ENCODE measurements at places on chromosomes 1 and 21. TPM values are rescaled to one million over a fixed set of nuclear protein-coding genes. Genes with fewer than 3 reads are reported as not detected.

Gene CELA2B
- not detected for total RNA-seq

Gene KRTAP21-2
- total RNA-seq = not detected

Gene SASS6
- total RNA-seq = 5.0 TPM

Gene TMPRSS15
- total RNA-seq = not detected

Gene TNFRSF18
- 0.18 TPM for total RNA-seq

Gene PLPPR4
- not detected for total RNA-seq

Gene GLMP
- total RNA-seq = 38.7 TPM

DNA sequence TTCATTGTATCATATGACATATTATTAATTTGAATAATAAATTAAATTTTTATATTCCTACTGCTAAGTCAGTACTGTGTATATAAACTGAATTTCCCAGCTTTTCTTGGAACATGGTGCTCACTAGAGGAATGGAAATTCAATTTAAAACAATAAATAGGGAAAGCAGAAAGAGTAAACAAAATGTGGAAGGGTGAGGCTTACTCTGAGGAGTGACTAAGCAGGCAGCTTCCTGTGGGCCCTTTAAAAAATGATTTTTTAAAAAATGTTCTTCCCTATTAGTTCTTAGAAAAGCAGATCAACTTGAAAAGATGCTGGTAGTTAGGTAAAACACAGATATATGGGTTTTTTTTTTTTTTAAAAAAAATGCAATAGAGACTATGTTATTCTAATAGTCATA, 49.5 kb upstream of the S1PR1 start:
- no peak for DNase-seq

DNA sequence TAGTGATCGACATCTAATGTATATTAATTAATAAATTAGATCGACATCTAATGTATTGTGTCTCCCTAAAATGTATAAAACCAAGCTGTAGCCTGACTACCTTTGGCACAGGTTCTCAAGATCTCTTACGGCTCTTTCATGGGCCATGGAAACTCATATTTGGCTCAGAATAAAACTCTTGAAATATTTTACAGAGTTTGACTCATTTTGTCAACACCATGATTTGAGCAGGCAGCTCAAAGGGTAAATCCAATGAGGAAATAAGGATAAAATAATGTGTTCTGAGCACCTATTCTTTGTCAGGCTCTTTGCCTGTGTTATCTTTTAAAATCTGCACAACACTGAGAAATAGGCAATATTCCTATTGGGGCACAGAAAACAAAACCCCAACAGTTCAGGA, 223.4 kb upstream of the DUSP10 start:
- no peak for DNase-seq

DNA sequence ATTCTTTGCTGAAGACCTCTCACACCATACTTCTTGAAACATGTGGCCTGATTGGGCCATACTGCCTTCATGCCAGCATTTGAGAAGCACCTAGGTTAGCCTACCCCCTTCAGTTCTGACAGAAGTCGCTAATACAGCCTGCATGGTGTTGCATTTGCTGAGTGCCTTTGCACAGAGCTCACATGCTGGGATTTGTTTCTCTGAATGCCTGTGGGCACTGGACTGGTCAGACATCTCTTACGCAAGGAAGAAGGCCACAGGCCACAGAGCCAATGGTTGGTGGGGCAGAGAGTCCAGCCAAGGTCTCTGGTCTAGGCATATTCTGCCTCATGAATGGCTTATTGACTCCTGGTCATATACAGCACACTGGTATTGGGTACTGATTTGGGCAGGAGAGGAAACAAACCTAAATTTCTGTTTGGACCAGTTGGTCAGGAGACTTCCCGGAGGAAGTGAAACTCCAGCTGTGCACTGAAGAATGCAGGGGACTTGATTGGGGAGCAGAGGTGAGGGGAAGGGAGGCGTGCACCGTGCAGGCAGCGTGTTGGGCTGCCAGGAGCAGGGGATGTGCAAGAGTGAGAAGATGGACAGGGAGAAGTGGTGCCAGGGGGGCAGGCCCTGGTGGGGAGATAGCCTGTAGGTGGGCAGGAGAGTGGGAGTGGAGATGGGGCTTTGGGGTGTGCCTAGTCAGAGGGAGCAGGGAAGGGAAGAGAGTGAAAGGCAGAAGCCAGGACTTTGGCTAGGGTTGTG, 18.1 kb downstream of the URB2 start:
- no peak for DNase-seq

DNA sequence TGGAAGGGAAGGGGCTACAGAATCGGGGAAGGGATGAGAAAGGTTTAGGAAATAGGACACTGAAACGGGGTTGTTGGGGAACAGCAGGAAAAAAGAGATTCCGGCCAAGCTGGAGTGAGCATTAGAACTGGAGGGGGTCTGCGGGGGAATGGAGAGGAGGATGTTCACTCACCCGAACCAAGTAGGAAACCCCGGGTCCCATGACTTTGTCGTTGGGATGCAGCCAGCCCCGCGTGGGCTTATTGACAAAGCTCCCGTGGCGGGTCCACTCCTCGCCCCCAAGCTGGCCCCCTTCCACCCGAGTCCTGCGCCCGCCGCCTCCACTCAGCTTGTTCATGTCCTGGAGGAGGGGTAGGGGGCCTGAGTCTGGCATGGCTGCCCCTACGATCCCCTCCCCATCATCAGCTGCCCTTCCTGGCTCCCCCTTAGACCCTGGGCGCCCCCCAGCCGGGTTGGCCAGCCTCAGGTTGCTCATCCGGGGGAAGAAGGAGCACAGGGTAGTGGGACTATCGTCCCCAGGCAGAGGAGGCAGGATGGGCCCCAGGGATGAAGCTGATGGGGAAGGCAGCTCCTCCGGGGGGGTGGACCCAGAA, 591 bp downstream of the SHC1 start:
- no peak for DNase-seq

DNA sequence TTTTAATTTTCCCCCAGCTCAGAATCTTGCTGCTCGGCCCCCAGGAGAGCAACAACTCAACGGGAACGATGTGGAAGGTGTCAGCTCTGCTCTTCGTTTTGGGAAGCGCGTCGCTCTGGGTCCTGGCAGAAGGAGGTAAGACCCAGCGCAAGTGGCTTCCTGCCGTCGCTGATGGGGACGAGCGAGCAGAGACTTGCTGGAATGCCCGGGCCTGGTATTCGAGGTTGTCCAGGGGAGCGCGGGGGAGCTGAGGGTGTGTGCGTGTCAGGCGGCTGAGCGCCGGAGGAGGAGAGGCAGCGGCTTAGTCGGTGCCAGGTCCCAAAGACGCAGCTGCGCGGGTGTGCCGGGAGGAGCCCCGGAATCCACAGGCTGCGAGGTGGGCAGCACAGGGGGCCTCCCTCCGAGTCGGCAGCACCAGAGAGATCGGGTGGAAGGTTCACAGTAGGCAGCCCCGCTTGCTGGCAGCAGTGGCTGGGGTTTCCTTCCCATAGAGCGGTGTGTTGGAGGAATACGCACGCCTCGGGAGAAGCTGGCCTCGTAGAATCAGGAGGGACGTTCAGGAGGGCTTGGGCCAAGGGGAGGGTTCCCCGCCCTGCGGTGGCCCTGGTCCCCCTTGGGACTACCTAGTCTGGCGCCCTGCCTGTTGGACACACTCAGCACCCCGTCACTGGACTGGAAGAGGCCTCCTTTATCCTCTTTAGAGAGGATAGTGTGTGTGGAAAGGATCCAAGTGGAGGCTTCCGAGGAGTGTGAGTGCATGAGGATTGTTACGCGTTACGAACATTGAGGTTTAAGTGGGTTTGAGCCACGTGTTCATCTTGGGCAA, 547 bp downstream of the PDPN start:
- no peak for DNase-seq

DNA sequence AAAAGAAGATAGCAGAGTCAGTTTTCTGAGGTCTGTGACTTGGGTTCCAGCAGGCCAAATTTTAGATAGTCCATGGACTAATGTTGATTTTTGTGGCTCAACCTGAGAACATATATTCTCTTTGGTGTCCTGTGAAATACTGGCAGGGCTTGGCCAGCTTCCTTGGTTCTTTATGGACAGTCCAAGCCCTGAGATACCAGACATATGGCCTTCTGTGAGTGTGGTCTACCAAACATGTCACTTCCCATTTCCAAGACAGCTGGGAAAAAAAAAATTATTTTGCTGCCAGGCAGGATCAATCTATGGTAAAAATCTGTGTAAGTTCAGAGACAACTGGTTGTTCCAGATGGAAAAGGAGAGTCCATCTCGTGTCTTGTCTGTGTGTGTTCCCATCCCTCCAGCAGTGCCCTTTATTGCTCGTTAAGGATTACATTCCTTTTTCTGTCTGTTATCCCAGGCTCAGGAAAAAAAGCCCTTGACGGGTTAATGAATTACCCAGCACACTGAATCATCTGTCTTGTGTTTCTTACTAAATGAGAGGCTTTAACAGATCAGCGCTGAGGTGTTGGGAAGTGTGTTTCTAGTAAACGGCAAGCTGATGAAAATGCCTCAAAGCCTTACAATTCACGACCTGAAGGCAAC, 33.4 kb upstream of the XPR1 start:
- DNase-seq = no peak

- no peak for DNase-seq
Observed at GRCh38 chr1:216184126-216184680, 239.0 kb downstream of the USH2A start.

DNA sequence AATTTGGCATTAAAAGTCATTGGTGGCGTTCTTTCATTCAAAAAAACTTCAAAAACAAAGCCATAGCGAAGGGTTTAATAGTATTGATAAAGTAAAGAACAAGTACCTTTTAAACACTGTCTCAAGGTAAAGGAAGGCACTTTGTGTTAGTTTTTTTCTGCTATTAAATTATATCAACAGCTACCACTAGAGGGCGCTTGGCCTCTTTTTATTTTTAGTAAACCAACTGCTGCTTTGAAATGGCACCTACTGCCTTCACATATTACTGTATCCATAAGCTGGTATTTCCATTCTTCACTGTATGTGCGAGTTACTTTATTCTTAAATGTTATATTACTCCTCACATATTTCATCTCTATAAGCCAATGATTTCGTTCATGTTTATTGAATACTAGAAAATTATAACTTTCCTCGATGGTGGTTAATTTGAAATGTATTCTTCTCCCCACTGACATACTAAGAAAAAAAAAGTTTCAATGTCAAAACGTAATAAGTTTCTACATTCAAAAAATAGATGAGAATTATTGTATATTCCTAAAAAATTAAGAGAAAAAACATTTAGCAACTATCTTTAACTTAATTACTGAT, 125.7 kb upstream of the CXADR start:
- peak; percentile 13 for DNase-seq

DNA sequence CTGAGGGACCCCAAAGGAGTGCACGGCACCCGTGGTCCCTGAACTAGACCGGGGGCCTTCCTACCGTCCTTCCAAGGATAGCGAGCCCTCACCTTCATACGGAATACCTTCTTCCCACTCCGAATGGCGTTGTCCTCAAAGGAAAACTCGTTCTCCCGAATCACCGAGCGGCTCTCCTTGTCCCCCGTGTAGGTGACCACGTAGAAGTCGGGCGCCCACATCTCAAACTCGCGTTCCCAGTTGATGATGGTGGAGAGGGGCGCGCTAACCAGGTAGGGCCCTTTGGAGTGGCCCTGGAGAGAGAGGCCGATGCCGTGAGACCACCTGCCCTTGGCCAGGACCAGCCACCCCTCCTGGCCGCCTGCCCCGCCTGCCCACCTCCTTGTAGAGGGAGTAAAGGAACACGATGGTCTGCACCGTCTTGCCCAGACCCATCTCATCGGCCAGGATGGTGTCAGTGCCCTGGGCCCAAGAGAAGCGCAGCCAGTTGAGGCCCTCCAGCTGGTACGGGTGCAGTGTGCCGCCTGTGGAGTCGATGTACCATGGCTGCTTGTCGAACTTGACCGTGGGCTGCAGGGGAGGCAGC, 38.0 kb downstream of the CHD5 start:
- no peak for DNase-seq

Measured in pulmonary artery endothelial cell (primary cell).